ENCODE measurements at places on chromosomes 4 and X. TPM values are rescaled to one million over a fixed set of nuclear protein-coding genes. Genes with fewer than 3 reads are reported as not detected.

GRCh38 chr4:78320349-78320935, 231.1 kb upstream of the ANXA3 start:
- H3K27me3 ChIP-seq = no peaks in the 10 kb centered on the region
- no peaks in the 10 kb centered on the region for H3K4me1 ChIP-seq
- H3K36me3 ChIP-seq = no peaks in the 10 kb centered on the region
- no peak overlapping the region for H3K27ac ChIP-seq

GRCh38 chr4:69731847-69732246, 28.6 kb downstream of the SULT1B1 start:
- no peaks in the 10 kb centered on the region for H3K36me3 ChIP-seq
- H3K27ac ChIP-seq = no peak overlapping the region
- H3K4me1 ChIP-seq = no peaks in the 10 kb centered on the region

GLRA3 gene
- 1.2 TPM for total RNA-seq

FAM47E gene
- total RNA-seq = 11.0 TPM

P2RY8 gene
- total RNA-seq = 0.50 TPM

Measured in testis (tissue), 5 donors.